ENCODE measurements at places on chromosomes 4 and X. TPM values are rescaled to one million over a fixed set of nuclear protein-coding genes. Genes with fewer than 3 reads are reported as not detected.
A peak's percentile ranks its signal among the peaks of the same experiment; 100 is the strongest.

DNA sequence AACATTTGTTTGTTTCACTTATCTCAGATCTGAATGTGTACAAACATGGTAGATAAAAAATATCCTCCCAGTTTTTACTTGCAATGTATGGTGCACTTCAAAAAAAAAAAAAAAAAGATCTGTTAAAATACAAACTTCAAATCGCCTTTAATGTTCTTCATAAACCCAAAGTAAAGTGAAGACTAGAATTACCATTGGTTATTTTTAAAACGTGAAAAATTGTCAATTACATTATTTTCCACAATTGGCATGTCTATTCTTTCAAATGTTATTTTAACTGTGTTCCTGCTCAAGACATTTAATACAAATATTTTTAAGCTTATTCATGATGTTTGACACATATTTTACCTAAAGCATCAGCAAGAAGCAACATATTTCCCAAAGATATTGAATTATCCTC lies 5.0 kb downstream of the NKX6-1 start:
- DNase-seq, result no peak

- DNase-seq, result peak; percentile 38
Observed at GRCh38 chr4:1247864-1248244, 1.1 kb downstream of the CTBP1 start.

DNA sequence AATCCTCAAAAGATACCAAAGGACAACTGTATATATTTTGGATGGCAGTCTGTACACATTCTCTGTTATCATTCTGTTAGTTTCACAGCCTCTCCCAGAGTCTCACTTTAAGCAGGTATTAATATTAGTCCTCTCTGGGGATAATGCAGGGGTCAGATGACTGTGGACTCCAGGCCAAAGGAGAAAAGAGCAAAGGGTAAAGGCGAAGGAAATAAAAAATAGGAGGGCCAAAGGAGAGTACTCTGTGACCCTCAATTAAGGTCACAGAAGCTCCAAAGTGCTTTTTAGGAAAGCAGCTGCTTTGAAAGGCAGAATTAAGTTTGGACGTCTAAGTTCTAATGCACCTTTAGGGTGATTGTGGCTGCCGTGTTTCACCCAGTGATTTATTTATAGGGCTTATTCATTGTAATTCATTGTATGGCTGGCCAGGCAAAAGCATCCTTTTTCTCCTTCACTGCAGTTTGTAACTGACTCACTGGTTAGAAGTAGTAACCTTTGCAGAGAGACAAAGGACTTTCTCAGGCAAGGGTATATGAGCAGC lies 7.8 kb downstream of the MSMO1 start:
- no peak for DNase-seq

DNA sequence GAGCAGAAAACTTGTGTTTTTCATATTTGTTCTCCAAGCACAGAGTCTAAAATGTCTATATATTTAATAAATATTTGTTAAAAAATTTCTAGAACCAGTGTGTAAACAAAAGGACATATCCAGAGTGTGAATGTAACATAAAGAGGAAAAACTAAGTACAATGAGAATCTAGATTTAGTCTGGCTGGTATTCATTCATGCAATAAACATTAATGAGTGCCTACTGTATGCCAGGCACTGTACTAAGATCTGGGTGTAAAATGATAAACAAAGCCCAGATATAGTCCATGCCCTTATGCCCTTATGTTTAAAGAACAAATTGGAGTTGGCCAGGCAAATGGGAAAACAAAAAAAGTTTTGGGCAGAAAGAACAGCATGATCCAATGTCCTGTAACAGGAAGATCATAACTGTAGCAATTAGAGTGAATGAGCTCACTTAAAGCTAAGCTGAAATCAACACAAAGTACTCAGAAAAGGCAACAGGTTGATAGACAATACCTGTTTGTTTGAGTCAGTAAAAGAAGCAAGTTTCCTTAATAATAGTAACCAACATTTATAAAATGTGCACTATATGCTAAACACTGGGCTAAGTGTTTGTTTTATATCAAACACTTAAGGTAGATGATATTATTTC lies 1.3 kb upstream of the TMLHE start:
- DNase-seq, result no peak

DNA sequence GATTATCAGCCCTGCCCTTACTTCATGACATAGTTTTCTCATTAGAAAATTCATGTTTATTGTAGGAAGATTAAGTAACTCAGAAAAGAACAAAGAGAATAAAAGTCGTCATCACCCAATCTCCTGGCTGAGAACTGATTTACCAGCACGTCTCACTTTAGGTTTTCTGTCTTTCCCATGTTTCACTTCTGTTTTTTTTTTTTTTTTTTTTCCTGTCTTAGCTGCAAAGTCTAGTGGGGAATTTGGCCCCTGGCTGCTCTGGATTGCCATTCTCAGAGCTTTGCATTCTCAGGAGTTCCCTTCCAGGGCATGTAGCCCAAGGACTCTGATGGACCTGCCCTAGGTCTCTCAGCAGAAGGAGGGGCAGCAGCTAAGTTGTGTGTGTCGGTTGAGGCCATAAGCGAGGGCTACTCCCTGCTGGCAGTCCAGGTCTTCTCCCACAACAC lies 57.8 kb downstream of the TMEM131L start:
- no peak for DNase-seq

DNA sequence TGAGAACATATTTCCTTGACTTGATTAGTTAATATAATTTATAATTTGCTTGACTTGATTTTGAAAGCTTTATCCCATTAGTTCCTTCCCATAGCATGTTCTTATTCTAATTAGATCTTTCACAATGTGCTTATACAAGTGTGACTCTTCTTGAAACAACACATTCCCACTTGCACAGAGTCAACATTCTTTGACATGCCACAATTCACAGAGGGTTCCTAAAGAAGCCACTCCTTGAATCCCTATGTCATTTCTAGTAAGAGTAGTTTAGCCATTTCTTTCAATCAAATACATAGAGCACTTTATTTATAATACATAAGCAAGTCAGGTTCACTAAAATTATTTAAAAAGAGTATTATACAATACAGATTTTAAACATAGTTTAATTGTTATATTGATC lies 228.9 kb upstream of the GRID2 start:
- DNase-seq, result no peak

- DNase-seq, result no peak
Observed at GRCh38 chr4:112128452-112128851, 16.8 kb upstream of the FAM241A start.

- DNase-seq, result no peak
Observed at GRCh38 chrX:106203315-106203714, 35.2 kb downstream of the PWWP3B start.

- DNase-seq, result no peak
Observed at GRCh38 chr4:56606385-56606784, 74.7 kb downstream of the HOPX start.

GRCh38 chrX:41009850-41010846 lies 75.1 kb upstream of the USP9X start:
- no peak for DNase-seq

- DNase-seq, result no peak
Observed at GRCh38 chrX:113726009-113726408, 857.9 kb upstream of the HTR2C start.

DNA sequence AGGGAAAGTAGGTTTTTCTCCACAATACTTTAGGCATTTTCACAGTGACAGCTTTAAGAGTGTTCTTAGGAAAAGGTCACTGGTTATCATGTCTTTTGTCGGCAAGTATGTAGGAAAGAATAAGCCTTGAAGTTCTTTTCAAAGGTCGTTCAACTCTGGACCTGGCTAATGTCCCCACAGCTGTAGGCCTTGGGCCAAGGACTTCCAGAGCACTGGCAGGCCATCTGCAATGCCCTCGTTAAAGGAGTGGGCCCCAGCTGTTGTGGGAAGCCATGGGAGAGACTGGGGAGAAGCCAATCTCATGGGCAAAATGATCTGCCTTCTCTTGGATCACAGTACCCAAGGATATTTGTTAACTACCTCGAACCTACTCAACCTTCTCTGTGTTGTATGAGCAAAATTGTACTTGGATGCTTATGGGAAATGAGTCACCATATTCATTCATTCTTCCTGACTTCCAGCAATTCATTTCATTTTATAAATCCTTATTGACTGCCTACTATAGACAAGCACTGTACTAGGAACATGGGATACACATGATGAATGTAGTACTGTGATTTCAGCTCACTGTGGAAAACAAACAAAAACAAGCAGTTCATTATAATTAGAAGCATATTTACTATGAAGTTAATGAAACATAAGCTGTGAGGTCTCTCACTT lies 141.1 kb upstream of the KIT start:
- no peak for DNase-seq

DNA sequence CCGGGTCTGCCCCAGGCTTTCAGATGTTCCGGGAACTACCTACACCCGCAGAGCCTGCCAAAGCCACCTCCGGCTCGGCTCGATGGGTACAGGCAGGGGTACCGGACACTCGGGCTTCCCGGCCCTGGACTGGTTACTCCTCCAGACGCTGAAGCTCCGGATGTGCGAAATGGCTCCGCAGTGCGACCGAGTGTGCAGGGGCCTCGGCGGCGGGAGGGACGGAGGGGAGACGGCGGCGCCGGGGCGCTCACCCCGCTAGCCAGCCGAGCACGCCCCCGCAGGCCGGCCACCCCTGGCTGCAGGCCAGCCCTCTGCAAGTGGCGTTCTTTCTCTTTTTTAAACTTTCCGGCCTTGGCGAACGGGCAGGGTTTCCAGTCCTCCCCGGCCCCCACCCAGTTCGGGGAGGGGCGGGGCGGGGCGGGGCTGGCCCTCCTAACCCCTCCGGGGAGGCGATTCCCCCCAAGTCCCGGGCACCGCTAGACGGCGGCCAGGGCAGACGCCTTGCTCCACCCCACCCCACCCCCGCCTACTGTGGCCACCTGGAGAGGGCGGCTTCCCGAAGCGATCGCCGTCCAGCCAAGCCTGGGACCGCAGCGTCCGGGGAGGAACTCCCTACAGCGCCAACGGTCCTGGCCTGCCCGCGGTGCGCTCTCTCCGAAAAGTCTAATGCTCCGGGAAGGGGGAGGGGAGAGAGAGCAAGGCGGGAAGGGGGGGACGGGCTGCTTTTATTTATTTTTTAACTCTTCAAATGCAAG lies 7.5 kb downstream of the BCOR start:
- DNase-seq, result no peak

- DNase-seq, result peak; percentile 45
Observed at GRCh38 chr4:110518889-110519490, 43.0 kb downstream of the ENPEP start.

GRCh38 chr4:16019649-16020048 lies 56.7 kb upstream of the FGFBP2 start:
- no peak for DNase-seq

GRCh38 chr4:184824081-184824775 lies 1.5 kb downstream of the ACSL1 start:
- DNase-seq, result no peak

DNA sequence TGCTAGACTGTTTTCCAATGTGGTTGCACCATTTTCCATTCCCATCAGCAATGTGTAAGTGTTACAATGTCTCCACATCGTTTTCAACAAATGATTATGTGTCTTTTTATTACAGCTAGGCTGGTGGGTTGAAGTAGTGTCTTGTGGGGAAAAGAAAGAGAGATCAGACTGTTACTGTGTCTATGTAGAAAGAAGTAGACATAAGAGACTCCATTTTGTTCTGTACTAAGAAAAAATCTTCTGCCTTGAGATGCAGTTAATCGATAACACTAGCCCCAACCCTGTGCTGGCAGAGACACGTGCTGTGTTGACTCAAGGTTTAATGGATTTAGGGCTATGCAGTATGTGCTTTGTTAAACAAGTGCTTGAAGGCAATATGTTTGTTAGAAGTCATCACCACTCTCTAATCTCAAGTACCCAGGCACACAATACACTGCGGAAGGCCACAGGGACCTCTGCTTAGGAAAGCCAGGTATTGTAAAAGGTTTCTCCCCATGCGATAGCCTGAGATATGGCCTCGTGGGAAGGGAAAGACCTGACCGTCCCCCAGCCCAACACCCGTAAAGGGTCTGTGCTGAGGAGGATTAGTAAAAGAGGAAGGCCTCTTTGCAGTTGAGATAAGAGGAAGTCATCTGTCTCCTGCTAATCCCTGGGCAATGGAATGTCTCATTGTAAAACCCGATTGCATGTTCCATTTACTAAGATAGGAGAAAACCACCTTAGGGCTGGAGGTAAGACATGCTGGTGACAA lies 23.0 kb upstream of the UGT2B15 start:
- DNase-seq, result peak; percentile 81

DNA sequence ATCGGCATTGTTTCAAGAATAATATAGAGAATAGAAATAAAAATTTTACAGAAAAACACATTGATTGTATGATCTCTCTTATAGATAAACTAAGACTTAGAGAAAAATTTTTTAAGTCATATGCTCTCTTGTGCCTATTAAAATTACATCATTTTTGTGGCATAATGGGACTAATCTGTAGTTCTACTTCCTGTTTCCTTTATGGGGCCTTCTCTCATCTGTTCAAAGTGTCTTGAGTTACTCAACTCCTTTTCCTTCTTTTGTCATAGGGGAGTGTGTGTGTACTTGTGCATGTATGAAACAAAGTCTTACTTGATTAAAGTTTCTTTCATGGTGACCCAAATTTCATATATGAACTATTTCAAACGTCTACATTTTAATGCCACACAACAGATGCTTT lies 1448.9 kb upstream of the TENM3 start:
- no peak for DNase-seq

DNA sequence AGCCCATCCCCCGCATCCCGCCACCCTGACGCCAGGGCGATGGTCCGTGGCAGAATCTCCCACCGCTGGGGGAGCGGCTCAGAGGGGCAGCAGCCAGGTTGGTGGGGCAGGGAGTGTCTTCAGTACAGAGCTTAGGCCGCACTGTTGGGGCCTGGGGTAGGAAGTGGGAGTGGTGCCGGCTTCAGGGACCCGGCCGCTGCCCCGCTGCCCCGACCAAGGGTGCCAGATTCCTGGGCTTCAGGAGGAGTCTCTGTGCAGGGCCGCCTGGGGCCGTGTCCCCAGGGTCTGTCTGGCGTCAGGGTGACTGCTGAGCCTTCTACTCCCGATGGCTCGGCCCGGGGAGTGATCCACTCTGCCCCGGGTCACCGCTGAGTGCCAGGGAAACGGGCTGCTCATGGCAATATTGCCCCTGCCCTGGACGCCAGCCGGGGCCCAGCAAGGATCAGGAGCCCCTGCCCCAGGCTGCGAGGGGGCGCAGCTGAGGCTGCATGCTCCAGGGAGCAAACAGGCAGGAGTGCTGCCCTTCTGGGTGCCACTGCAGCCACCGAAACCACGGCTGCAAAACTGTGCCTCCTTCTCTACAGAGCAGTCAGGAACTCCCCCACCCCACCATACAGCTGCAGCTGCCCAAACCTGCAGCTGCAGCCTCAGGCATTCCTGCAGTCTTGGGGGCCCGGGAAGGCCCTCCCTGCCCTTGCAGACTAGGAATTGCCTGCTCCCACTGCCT lies 1206.1 kb downstream of the ARAP2 start:
- DNase-seq, result no peak

- DNase-seq, result no peak
Observed at GRCh38 chr4:76339364-76339763, 32.8 kb downstream of the STBD1 start.

KIAA1210 gene
- not detected for total RNA-seq

CFAP299 gene
- total RNA-seq, result not detected

SCOC gene
- total RNA-seq, result 36.8 TPM

RPL36A gene
- total RNA-seq, result 381 TPM

MAGEB1 gene
- not detected for total RNA-seq

FRAS1 gene
- total RNA-seq, result 35.7 TPM

TEX11 gene
- not detected for total RNA-seq

P2RY4 gene
- total RNA-seq, result 0.18 TPM

TMPRSS11A gene
- not detected for total RNA-seq

PDHA2 gene
- not detected for total RNA-seq

CBR4 gene
- total RNA-seq, result 22.5 TPM

SPANXD gene
- total RNA-seq, result not detected

All from Caco-2 (cell line).